ENCODE measurements at places on chromosomes 4 and X.

DNA sequence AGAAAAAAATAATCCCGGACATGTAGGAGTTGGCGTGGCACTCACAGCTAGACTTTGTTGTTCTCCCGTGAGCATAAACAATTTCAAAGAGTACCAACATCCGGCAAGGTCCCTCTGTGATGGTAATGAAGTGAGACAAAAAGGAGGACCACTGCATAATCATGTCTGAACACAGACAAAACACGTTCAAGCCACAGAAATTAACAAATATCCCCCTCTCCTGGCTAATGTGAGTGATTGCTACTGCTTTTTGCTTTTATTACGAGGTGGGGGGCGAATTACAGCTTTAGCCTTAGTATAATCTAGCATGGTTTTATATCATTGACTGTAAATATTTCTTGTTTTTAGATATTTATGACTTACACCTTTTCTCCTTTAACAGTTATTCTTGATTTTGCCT, 118.5 kb downstream of the PLS3 start:
- no peak for DNase-seq
- H3K4me1 ChIP-seq: peaks cover 2% of the 10 kb centered on the region
- no peaks in the 10 kb centered on the region for H3K36me3 ChIP-seq
- no peaks in the 10 kb centered on the region for H3K27me3 ChIP-seq
- H3K4me3 ChIP-seq: no peak overlapping the region

- no peak overlapping the region for H3K4me3 ChIP-seq
- H3K4me1 ChIP-seq: no peaks in the 10 kb centered on the region
- H3K27me3 ChIP-seq: no peaks in the 10 kb centered on the region
- no peaks in the 10 kb centered on the region for H3K36me3 ChIP-seq
These were observed 65.2 kb upstream of the FAM47B start for GRCh38 chrX:34877436-34877835.

DNA sequence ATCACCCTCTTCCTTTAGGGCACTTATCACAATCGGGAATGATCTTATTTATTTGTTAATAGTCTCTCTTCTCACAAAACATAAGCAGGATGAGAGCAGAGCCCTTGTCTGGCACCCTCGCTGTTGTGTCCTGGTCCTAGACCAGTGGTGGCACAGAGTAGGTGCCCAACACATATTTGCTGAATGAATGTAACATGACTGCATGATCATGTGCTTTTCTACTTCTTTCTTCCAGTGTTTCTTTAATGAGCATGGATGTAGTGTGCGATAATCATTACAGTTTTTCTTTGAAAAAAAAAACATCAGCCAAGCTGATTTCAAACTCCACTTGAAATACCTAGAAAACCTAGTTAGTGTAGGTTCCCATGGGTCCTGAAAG, 164.1 kb downstream of the CHIC2 start:
- H3K27ac ChIP-seq: no peak overlapping the region
- no peaks in the 10 kb centered on the region for H3K36me3 ChIP-seq
- H3K4me3 ChIP-seq: no peak overlapping the region
- no peak for DNase-seq
- H3K4me1 ChIP-seq: no peaks in the 10 kb centered on the region

DNA sequence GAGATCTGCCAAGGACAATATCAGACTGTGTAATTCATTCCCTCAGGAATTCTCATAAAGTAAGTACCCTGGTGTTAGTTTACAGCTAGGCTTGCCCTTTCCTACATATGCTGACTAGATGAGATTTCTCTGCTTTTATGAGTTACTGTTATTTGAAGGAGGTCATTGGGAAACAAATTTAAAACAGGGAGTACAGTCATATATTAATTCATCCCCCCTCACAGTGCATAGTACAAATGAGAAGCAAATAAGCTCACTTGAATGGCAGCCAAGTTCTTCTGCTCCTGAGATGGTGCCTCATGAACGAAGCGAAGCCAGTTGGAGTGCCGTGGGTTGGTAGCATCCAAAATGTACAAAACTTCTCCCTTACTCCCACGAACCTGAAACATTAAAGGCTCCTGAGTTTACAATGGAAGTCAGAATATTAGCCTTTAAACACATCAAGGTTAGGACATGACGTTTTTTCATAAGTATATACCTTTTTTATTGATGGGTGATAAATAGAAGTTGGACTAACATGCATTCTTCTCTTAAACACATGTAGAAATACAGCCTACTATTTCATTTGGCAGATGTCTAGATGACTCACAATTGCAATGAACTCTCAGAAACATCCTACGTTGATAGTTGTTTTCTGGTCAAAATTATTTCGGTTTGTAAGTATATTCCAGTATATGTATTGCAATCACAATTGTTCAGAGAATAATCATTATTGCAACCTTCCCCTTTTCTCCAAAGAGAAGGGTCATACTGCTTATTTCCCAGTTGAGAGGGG, 69.2 kb downstream of the PRDM5 start:
- DNase-seq: no peak
- H3K4me1 ChIP-seq: peaks cover 22% of the 10 kb centered on the region
- H3K27ac ChIP-seq: no peak overlapping the region
- peaks cover 2% of the 10 kb centered on the region for H3K36me3 ChIP-seq

DNA sequence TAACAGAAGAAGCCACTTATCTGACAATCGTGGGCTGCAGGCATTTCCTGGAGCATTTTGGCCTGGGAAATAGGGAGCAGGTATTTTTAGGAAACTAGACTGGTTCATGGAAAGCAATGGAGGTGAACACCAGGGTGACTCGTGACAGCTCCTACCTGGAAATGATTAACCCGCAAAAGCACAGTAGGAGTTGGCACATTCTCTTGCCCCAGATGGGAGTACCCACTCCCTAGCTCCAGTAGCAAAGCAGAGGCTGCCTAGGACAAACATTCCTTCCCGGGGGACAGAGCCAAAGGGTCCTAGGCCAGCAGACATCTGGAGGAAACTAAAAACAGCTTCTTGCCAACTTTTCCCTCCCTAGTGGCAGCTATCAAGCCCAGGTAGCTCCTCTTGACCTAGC, 29.0 kb downstream of the RTL5 start:
- no peak overlapping the region for H3K4me3 ChIP-seq
- peaks cover 58% of the 10 kb centered on the region for H3K27me3 ChIP-seq
- DNase-seq: no peak
- H3K4me1 ChIP-seq: peaks cover 24% of the 10 kb centered on the region
- no peaks in the 10 kb centered on the region for H3K36me3 ChIP-seq

- no peaks in the 10 kb centered on the region for H3K4me1 ChIP-seq
- no peak for DNase-seq
- no peak overlapping the region for H3K27ac ChIP-seq
- no peaks in the 10 kb centered on the region for H3K36me3 ChIP-seq
- no peak overlapping the region for H3K4me3 ChIP-seq
- no peaks in the 10 kb centered on the region for H3K27me3 ChIP-seq
These were observed 200.4 kb upstream of the PITX2 start for GRCh38 chr4:110823251-110823650.

GRCh38 chr4:153346563-153346962, 2.1 kb downstream of the MND1 start:
- H3K36me3 ChIP-seq: peaks cover 22% of the 10 kb centered on the region
- H3K27me3 ChIP-seq: peaks cover 4% of the 10 kb centered on the region

DNA sequence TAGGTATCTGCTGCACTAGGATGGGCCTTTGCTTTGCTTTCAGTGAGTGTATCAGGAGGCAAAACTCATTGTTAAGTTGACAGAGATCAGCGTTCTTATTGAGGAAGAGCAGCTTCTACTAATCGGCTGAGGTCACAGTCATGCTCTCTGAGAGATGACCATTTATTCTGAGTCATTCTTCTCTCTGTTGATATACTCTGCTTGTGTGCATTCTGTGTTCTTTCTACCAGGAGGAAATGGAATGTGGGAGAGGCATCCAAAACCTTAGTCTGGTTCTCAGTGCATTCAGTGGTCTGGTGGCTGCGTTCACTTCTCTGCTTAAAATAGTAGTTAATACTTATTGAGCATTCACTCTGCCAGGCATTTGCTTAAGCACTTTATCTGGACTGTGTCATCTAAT, 66.2 kb downstream of the RRAGB start:
- H3K27me3 ChIP-seq: no peaks in the 10 kb centered on the region
- H3K27ac ChIP-seq: no peak overlapping the region
- no peak overlapping the region for H3K4me3 ChIP-seq
- no peaks in the 10 kb centered on the region for H3K4me1 ChIP-seq
- no peak for DNase-seq

- no peak overlapping the region for H3K4me3 ChIP-seq
- H3K36me3 ChIP-seq: no peaks in the 10 kb centered on the region
- H3K4me1 ChIP-seq: no peaks in the 10 kb centered on the region
- no peak overlapping the region for H3K27ac ChIP-seq
- H3K27me3 ChIP-seq: peaks cover 15% of the 10 kb centered on the region
- DNase-seq: no peak
These were observed 77.7 kb upstream of the DHX15 start for GRCh38 chr4:24662056-24662455.

GRCh38 chrX:13414006-13414647, 94.3 kb upstream of the ATXN3L start:
- H3K4me1 ChIP-seq: no peaks in the 10 kb centered on the region
- no peak overlapping the region for H3K27ac ChIP-seq
- no peak overlapping the region for H3K4me3 ChIP-seq
- no peak for DNase-seq

DNA sequence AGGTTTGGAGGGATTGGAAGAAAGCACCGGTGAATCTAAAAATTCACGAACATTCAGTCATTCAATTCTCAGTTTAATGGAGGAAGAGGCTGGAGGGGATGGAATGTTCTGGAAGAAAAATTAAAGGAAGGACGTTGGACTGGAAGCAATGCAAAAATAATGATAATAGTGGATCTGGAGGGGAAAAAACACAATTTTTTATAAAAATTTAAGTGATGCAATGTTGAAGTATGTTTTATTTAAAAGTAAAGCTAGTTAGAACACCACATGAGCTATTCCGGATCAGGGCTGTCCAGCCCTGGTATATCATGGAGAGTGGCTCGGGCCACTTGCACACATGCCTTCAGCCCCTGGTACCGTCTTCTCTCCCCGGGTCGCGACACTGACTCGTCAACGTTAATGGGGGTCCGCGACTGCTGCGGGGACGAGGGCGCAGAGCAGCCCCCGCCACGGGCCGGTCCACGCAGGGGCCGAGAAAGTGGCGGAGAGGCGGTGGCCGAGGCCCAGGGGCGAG, 204.6 kb downstream of the TENM3 start:
- peaks cover 13% of the 10 kb centered on the region for H3K4me1 ChIP-seq
- DNase-seq: no peak
- H3K4me3 ChIP-seq: peak overlapping the region; percentile 56

DNA sequence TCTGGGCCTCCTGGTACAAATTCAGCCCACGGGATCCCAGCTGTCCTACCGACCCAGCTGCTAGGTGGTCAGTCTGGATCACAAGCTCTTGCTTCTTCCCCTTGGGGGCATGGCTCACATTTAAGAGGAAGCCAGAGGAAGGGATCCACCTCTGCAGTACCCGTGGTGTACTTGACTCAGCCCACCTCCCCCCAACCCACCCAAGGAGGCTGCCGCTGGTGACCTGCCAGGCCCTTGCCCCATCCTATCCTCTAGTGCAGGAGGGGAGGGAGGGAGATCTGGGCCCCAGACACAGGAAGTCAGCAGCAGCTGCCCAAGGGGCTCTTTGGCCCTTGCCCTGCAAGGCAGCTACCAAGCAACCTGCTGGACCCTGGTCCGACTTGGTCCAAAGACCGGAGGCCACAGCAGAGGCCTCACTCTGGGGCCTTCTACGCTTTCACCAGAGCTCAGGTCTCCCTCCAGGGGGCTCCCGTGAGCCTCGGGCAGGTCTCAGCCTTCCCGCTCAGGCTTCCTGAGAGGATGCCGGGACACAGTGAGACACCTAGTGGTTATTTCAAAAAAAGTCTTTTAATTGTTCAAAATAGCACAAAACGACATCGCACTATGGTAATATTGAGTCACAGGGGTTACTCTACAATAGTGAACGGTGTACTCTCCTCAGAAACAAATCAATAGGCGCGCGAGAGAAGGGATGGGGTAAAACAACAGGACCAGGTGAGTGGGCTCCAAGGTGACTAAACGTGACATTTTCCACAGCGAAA, 2.7 kb upstream of the RENBP start:
- peaks cover 25% of the 10 kb centered on the region for H3K4me1 ChIP-seq
- DNase-seq: peak; percentile 79
- H3K36me3 ChIP-seq: peaks cover 15% of the 10 kb centered on the region
- H3K27ac ChIP-seq: peak overlapping the region; percentile 81

- peaks cover 10% of the 10 kb centered on the region for H3K36me3 ChIP-seq
- H3K27me3 ChIP-seq: no peaks in the 10 kb centered on the region
- H3K4me3 ChIP-seq: peak overlapping the region; percentile 91
These were observed 646 bp downstream of the ABCB7 start for GRCh38 chrX:75155447-75155826.

DNA sequence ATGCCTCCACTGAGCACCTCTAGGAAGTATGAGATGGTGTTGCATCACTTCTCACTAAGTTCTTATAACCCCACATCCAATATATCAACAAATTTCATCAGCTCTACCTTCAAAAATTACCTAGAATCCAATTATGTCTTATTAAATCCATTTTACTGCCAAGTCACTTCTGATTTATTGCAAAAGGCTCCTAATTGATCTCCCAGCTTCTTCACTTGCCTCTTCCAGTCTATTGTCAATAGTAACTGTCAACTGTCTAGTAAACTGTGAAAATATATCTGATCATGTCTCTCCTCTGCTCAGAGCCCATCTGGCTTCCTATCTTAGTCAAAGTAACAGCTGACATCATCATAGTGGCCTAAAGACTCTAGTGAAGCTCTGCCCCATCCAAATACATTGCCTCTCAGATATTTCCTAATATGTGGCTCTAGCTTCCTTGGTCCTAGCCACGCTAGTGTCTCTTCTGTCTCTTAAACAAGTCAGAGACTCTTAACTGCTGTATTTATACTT, 414.5 kb upstream of the ATOH1 start:
- H3K27ac ChIP-seq: no peak overlapping the region
- no peaks in the 10 kb centered on the region for H3K36me3 ChIP-seq
- no peaks in the 10 kb centered on the region for H3K4me1 ChIP-seq
- no peak overlapping the region for H3K4me3 ChIP-seq
- no peak for DNase-seq
- H3K27me3 ChIP-seq: no peaks in the 10 kb centered on the region

DNA sequence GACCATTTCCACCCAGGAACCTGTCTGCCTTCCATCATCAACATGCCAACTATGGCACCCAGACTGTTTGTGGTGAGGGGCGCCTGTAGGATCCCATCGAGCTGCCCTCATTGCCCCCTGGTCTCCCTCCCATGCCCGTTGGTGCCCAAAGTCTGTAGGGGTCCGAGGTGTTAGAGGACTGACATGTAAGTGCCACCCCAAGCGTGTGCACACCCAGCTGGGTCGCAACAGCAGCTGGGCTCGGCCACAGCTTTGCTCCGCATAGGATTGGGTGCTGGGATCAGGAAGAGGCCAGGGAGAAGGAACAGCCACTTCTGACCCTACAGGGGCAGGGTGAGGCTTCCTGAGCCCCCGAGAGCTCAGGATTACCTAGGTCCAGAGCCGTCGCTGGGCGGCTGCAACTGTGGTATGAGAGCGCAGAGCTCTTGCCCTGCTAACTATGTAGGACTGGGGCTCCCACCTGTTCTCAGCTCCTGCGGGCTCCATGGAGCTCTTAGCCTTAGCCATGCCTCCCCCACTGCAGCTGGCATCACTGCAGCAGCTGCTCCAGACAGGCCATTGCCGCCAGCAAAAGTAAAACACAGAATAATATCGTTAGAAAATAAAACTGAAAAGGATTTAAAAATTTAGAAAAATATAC, 1160.3 kb downstream of the FSTL5 start:
- no peaks in the 10 kb centered on the region for H3K4me1 ChIP-seq
- DNase-seq: no peak
- H3K36me3 ChIP-seq: no peaks in the 10 kb centered on the region
- no peak overlapping the region for H3K27ac ChIP-seq
- H3K27me3 ChIP-seq: no peaks in the 10 kb centered on the region
- no peak overlapping the region for H3K4me3 ChIP-seq
